Pulmonary artery endothelial cell (primary cell): ENCODE measurements at places on chromosomes 1 and 21. TPM values are rescaled to one million over a fixed set of nuclear protein-coding genes. Genes with fewer than 3 reads are reported as not detected.
A peak's percentile ranks its signal among the peaks of the same experiment; 100 is the strongest.

Gene DTL
- 11.1 and 24.5 TPM in 2 replicates for total RNA-seq

- peak; percentile 52 for DNase-seq
Measured at GRCh38 chr1:99728494-99729235, 37.8 kb downstream of the FRRS1 start.

GRCh38 chr1:240575981-240576662 is 35.8 kb downstream of the GREM2 start:
- DNase-seq, result no peak

- no peak for DNase-seq
Measured at GRCh38 chr21:43348801-43349261, 78.1 kb downstream of the SIK1 start.

GRCh38 chr1:17845583-17845982 is 90.5 kb downstream of the ACTL8 start:
- DNase-seq, result no peak
